ENCODE measurements at places on chromosomes 4 and X. TPM values are rescaled to one million over a fixed set of nuclear protein-coding genes. Genes with fewer than 3 reads are reported as not detected.

The APOOL gene
- total RNA-seq: 8.3 TPM

DNA sequence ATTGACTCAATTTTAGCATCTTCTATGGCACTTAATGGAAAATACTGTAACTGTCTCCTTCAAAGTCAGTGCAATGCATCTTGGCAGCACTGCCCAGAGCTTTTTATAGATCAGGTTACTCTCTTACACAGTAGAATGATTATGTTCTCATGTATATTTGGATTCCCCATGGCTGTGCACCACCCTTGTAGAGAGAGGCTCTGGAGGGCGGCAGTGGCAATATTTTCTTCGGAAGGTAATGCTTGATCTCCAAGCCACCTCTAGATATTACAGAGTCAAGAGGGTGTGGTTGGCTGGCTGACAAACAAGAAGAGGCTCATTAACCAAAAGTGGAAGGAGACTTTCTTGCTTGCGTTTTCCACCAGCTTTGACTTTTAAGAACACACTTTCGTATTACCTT, 72.8 kb upstream of the ARSJ start:
- DNase-seq: no peak

The NPY1R gene
- 34.7 TPM for total RNA-seq

DNA sequence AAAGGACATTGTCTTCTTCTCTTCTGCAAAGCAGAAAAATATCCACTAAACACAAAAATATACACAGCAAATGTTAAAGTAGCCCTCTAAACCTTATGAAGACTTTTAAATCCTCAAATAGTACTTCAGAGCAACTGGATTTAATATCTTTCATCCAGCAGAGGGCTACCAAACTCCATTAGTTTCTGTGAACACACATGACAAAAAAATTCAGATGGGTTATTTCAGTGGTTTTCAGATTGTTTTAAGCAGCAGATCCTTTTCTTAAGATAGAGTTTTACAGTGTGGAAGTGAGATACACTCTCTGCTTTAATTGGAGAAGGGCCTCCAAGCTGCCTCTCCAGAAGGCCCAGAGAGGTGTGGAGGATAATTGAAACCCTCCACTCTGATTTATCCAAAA, 56.7 kb downstream of the ANK2 start:
- no peak for DNase-seq

DNA sequence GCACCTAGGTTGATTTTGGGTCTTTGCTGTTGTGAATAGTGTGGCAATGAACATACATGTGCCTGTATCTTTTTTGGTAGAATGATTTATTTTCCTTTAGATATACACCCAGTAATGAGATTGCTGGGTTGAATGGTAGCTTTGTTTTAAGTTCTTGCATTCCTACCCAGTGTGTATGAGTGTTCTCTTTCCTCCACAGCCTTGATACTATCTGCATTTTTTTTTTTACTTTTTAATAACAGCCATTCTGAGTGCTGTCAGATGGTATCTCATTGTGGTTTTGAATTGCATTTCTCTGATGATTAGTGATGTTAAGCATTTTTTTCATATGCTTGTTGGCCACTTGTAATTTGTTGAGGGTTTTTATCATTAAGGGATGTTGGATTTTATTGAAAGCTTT, 351.8 kb upstream of the GNPDA2 start:
- DNase-seq: no peak

GRCh38 chrX:37686369-37686995, 891 bp downstream of the XK start:
- DNase-seq: no peak

- no peak for DNase-seq
Observed at GRCh38 chr4:109821185-109821584, 5.6 kb downstream of the GAR1 start.

DNA sequence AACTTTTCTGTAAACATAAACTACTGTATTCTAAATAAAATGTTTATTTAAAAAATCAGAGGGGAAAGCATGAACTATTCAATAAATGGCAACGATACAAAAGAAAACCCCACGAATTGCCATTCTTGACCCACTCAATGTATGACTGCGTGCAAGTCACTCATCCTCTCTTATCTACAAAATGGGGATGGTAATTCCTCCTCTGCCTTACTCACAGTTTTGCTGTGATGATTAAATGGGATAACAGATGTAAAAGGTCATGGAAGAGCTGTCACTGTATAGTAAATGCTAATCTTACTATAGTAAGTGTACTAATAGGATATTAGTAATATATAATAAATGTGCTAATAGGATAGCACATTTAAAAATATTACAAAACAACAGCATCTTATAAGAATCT, 173.4 kb downstream of the SCFD2 start:
- no peak for DNase-seq

The STX18 gene
- total RNA-seq: 17.7 TPM

GRCh38 chr4:37243722-37244582, 591 bp upstream of the NWD2 start:
- no peak for DNase-seq

DNA sequence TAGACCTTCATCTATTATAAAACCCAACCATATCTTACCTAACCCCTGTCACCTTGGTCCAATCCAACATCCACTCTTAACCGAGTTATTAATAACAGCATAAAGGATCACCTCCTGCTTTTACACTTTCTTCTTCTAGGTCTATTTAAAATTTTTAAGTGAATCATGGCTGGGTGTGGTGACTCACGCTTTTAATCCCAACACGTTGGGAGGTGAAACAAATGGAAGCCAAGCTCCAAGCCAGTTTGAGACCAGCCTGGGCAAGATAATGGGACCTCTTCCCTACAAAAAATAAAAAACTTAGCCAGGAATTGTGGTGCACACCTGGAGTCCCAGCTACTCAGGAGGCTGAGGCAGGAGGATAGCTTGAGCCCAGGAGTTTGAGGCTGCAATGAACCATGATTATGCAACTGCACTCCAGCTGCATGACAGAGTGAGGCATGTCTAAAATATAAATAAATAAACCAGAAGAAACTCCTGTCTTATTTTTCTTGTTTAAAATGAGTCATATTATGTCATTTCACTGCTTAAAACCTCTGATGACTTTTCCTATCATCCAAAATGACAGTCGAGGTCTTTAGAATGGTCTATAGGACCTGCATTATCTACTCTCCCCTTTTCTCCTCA, 188.4 kb downstream of the GASK1B start:
- DNase-seq: no peak

- no peak for DNase-seq
Observed at GRCh38 chrX:135698924-135699323, 14.5 kb upstream of the CT45A1 start.

DNA sequence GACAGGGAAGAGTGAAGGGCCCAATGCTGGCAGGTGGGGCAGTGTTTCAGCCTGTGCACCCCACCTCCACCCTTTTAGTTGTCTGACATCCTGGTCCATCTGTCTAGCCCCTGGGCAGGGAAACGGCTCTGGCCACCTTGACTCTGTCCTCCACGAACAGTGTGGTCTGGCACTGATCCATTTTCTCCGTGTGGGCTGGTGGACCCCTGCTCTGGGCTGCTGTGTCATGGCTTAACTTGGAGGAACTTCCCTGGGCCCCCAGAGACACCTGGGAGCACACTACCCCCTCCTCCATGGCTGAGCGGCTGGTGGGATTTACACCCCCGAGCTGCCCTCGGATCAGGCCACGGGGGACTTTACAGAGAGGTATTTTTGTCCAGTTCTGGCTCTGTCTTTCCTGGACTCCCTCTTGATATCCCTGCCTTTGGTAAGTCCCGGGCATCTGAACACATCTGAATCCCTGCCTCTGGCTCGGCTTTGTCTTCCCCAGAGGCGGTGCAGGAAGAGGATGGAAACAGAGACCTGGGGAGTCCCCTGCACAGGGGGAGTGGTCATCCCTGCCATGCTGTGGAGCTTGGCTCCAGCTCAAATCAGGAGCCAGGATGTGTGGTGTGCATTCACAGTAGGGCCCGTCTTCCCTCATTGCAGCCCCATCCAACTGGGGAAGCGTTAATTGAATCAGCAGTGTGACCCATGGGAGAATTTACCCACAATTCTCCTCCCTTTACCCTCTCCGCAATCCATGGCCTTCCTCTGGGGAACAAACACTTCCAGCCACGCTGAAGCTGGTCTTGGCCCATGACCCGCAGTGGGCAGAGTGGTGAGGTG, 6.3 kb upstream of the NKX1-1 start:
- no peak for DNase-seq

DNA sequence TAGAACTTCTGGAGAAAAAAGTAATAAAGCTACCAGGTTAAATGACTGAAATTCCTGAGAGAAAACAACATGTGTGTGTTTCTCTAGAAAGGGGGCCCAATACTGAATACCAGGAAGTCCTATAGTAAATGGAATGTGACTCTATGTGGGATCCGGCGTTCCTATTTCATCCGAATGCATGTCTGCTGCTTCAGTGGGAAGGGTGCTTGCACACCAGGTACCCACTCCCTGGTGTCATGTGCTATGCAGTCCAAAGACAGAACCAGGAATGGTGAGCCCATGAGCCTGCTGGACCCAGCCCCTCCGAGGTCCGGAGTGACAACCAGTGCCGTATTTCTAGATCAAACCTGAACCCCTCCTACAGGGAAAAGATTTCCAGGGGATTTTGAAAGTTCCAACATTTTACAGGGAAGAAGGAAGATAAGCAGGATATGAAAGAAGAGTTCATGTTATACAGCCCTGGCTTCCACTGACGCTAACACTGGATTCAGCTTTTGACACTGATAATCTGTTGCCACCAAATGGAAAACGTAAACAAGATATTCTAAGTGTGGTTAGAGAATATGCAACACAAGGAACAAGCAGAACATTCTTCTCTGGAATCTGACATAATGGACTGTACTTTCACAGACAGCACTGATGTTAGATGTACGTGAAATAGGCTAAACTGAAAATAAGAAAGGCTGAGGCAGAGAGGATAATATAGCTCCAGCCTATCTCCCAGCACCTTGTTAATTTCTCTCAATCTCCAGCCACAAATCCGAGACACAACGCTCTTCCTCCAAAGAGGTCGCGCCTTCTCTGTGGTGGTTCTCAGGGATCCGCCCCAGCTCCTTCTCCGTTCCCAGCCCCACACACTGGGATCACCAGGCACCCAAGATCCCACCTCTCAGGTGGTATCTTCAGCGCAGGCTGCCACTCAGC, 725 bp upstream of the CXCL1 start:
- DNase-seq: no peak

The TLR2 gene
- 95.4 TPM for total RNA-seq

GRCh38 chr4:141900856-141901255, 264.5 kb downstream of the IL15 start:
- no peak for DNase-seq

The PABPC1L2A gene
- total RNA-seq: not detected

The TMSB15C gene
- total RNA-seq: 4.9 TPM

DNA sequence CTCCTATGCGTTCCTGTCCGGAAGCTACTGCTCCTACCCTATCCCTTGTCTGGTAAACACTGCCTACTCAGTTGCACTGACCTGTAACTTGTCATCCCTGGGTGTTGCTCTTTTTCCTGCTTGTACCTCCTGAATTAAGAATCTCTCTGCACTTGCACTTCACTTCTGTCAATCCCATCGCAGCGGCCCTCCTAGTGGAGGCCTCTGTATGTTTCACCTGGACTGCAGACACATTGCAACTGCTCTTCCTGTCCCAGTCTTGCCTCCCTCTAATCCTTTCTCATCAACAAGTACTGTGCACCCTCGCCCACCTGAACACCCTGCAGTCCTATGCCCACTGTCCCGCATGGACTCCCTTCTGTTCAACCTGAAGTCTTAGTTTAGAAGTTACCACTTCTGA, 8.0 kb downstream of the GK start:
- no peak for DNase-seq

DNA sequence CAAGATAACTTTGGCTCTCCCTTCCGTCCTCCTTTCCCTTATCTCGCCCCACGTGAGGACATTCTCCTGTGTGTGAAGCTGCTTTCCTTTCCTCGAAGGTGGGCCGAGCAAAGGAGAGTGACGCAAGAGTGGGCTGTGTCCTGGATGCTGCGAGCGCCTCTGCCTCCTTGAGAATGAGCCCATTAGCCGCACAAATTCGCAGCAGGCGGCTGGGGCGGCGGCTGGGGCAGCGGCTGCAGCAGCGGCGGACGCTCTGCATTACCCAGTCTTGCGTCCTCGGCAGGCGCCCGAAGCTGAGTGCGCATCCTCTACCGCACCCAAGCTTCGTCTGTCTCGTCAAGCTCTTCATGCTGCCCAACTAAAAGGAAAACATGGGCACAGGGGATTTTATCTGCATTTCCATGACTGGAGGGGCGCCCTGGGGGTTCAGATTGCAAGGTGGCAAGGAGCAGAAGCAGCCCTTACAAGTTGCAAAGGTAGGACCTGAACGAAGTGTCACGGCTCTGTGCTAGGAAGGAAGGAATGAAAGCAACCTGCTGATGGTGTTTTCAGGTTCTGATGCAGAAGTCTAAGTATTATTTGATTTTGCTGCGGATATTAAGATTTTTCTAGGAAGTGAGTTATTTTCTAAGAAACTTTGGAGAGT, at the start of gene SYNPO2:
SYNPO2 (plus strand) TSS at position 189 of the 646 bp plus-strand sequence; CDS start at position 372, 183 bp downstream.
- DNase-seq: peak; percentile 48

Data from omental fat pad (tissue), 4 donors.